ENCODE measurements at places on chromosomes 7 and 10. TPM values are rescaled to one million over a fixed set of nuclear protein-coding genes. Genes with fewer than 3 reads are reported as not detected.

GRCh38 chr7:101890749-101891523 lies 73.5 kb downstream of the CUX1 start:
- no peak for ATAC-seq
- H3K4me1 ChIP-seq = no peaks in the 10 kb centered on the region
- H3K27me3 ChIP-seq = no peaks in the 10 kb centered on the region
- H3K4me3 ChIP-seq = no peak overlapping the region
- no peaks in the 10 kb centered on the region for H3K36me3 ChIP-seq

DNA sequence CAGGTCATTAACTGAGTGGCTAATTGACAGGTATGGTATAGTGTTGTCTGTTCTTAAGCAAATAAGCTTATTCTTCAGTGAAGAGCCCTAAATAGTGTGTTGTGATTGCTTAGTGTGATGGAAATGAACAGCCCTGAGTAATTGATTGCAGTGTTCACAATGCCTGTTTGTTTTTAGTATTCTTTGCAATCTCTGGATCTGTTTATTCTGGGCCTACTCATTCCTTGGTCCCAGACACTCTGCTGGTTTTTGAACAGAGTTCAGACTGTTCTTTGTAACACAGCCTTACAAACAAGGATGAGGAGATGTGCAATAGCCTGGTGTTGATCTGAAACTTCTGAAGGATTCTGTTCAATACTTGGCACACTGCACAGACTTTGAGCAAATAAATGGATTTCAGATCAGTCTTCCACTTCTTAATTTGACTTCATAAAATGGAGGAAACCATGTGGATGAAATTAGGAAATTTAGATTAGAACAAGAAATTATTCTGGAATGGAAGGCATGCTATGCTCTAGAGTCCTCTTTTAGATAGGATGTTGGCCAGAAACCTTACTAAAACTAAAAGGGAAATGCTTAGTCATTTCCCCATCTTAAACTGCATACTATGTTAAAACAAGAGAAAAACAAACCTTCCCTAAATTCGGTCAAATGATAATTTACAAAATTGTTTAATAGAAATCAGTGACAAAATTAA lies 444.2 kb upstream of the SEMA3D start:
- no peak overlapping the region for H3K4me3 ChIP-seq
- no peak for ATAC-seq
- H3K27ac ChIP-seq = no peak overlapping the region
- no peaks in the 10 kb centered on the region for H3K27me3 ChIP-seq
- no peaks in the 10 kb centered on the region for H3K36me3 ChIP-seq

DNA sequence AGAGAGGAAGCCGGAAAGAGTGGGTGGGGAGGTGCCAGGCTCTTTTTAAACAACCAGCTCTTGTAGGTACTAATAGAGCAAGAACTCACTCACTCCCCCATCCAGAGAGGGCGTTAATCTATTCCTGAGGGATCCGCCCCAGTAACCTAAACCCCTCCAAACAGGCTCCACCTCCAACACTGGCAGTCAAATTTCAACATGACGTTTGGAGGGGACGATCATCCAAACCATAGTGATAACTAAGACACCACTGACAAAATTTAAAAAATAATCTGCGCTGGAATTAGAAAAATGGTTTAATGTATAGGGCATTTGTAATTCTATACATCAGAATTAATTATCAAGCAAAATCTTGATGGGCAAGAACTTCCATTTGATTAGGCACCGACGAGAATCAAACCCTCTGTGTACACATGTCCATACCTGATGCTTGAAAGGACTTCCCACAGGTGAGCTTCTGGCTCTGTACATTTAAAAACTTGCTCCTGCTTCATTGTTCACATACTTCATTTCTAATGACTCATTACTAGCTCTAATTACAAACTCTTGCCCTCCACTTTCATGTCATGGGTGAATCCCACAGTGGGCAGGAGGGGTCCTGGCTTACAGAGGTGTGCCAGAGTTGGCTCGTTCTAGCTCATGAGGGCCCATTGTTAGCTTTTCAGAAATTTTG lies 20.6 kb upstream of the KDM7A start:
- H3K4me1 ChIP-seq = no peaks in the 10 kb centered on the region
- no peaks in the 10 kb centered on the region for H3K36me3 ChIP-seq
- H3K4me3 ChIP-seq = no peak overlapping the region
- no peak for ATAC-seq
- H3K27me3 ChIP-seq = no peaks in the 10 kb centered on the region

DNA sequence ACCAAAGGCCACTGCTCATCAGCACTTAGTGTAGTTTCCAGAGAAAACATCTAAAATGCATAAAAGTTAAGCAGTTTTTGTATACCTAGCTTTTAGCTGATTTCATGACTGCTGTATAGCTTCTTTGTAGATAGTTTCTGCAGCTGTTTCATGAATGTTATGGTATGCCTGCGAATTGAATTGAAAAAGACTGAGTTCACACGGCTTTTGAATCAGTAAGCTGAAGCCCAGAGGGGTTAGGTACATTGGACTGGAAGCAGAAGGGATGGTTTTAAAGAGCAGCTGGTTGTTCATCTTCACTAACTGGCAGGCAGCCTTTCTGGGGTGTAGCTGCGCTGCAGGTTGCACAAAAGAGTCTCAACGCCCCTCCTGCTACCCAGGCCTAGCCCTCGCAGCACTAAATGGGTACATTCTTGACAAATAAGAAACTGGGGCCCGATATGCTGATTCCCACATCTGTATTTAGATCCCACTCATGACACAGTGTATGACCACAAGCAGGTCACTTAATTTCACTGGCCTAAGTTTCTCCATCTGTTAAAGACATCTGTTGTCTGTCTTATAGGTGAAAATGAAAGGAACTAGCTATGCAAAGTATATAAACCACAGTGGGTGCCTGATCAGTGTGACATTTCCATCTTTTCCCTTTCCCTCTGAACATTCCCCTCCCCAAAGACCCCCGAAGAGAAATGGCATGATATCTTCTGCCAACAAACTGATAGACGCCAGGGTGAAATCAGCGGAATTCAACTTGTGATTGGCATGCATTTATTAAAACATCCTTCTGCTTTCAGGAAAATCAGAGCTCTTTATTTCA lies 85.9 kb upstream of the AGBL3 start:
- H3K4me3 ChIP-seq = no peak overlapping the region
- H3K27me3 ChIP-seq = no peaks in the 10 kb centered on the region
- H3K27ac ChIP-seq = peak overlapping the region; percentile 72
- H3K4me1 ChIP-seq = peaks cover 32% of the 10 kb centered on the region
- ATAC-seq = no peak
- no peaks in the 10 kb centered on the region for H3K36me3 ChIP-seq

DNA sequence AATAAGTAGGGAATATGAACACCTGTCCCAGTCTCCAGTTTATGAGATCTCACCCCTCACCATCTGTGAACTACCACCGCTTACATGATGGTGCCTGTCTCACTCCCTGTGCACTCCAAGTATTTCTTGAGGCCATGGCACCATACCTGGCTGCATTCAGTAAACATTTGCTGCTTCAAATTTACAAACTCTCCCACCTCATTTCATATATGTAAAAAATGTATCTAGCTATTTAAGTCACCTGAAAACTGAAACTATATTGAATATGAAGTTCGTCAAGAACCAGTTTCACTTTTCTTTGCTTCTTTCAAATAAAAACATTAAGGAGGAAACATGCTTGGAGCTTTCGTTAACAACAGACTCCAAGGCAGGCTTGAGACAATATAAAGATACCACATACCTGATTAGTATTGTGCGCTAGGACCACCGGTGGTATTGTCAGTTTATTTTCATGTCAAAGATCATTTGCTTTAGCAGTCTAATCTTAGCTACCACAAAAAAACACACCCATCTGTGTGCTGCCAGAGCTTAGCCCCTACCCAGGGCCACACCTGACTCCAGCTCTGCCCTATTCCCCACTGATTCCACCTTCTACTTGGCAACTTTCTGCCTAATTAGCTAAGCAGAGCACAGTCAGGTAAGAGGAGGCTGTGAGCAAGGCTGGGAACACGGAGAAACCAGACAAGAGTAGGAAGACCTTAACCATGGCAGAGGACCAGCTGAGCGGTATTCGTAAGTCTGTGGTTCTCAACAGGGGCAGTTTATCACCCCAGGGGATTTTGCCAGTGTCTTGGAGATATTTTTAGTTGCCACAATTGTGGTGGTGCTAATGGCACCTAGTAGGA lies 92.0 kb downstream of the ZFAND4 start:
- no peak overlapping the region for H3K27ac ChIP-seq
- peak overlapping the region; percentile 14 for H3K4me3 ChIP-seq
- ATAC-seq = no peak
- no peaks in the 10 kb centered on the region for H3K27me3 ChIP-seq
- H3K36me3 ChIP-seq = no peaks in the 10 kb centered on the region
- no peaks in the 10 kb centered on the region for H3K4me1 ChIP-seq

ADRA2A gene
- 1.8 TPM for total RNA-seq

- H3K27ac ChIP-seq = peak overlapping the region; percentile 27
- H3K4me1 ChIP-seq = peaks cover 18% of the 10 kb centered on the region
- no peaks in the 10 kb centered on the region for H3K27me3 ChIP-seq
- no peak overlapping the region for H3K4me3 ChIP-seq
- ATAC-seq = peak; percentile 48
- H3K36me3 ChIP-seq = no peaks in the 10 kb centered on the region
Measured at GRCh38 chr10:75062506-75063299, 48.8 kb upstream of the SAMD8 start.

PGAM2 gene
- not detected for total RNA-seq

PRLHR gene
- total RNA-seq = not detected

NEBL gene
- 2.6 TPM for total RNA-seq

MEOX2 gene
- 18.9 TPM for total RNA-seq

- peaks cover 20% of the 10 kb centered on the region for H3K4me1 ChIP-seq
- no peak overlapping the region for H3K4me3 ChIP-seq
- no peaks in the 10 kb centered on the region for H3K27me3 ChIP-seq
Measured at GRCh38 chr10:74987339-74988053, 124.0 kb upstream of the SAMD8 start.

Data from gastroesophageal sphincter (tissue), 4 donors.